Fibroblast of skin of right biceps (primary cell): ENCODE measurements at places on chromosomes 12 and 14.
A peak's percentile ranks its signal among the peaks of the same experiment; 100 is the strongest.

GRCh38 chr14:68947802-68948201, 31.3 kb downstream of the ACTN1 start:
- peak; percentile 68 for DNase-seq

DNA sequence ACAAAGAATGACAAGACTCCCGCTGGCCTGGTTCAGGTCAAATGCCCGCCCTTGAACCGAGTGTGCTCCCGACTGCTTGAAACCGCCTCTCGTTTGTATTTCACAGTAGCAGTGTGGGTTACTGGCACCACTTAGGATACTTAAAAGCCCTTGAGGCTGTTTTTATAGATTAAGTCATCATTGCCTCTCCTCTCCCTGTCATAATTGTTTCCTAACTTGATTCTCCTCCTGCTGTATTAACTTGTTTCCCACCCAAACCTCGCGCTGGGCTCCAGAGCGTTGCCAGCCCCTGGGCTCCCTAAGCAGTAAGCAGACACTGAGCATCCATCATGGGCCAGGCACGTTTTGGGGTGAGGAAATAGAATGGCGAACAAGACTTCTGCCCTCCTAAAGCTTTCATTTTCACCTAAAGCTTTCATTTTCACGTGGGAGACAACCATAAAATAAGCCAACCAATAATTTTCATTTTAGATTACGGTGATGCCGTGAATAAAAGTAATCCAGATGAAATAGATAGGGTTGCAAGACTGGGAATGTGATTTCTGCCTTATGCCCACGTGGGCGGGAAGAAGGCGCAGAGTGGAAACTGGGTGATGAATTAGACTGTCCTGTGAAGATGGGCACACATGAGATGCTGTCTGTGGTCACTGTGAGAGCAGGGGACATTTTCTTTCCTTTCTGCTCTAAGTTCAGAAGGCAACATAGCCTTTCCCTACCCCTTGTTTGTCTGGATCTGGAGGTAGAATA, 97.5 kb downstream of the PPP2R5C start:
- DNase-seq, result no peak

DNA sequence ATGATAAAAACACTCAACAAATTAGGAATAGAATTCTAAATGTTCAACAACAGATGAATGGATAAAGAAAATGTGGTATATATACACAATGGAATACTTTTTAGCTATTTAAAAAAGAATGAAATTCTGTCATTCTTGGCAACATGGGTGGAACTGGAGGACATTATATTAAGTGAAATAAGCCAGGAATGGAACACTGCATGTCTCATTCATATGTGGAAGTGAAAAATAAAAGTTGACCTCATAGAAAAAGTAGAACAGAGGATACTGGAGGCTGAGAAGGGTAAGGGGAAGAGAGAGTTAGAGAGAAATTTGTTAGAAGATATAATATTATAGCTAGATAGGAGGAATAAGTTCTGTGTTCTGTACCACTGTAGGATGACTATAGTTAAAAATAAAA, 35.8 kb upstream of the ZFP36L1 start:
- DNase-seq, result no peak

- peak; percentile 59 for DNase-seq
Measured at GRCh38 chr14:75886636-75887348, 95.0 kb downstream of the TGFB3 start.

GRCh38 chr12:24478254-24478653, 470.6 kb downstream of the BCAT1 start:
- DNase-seq, result no peak

- peak; percentile 33 for DNase-seq
Measured at GRCh38 chr12:57430112-57430930, 522 bp downstream of the R3HDM2 start.

DNA sequence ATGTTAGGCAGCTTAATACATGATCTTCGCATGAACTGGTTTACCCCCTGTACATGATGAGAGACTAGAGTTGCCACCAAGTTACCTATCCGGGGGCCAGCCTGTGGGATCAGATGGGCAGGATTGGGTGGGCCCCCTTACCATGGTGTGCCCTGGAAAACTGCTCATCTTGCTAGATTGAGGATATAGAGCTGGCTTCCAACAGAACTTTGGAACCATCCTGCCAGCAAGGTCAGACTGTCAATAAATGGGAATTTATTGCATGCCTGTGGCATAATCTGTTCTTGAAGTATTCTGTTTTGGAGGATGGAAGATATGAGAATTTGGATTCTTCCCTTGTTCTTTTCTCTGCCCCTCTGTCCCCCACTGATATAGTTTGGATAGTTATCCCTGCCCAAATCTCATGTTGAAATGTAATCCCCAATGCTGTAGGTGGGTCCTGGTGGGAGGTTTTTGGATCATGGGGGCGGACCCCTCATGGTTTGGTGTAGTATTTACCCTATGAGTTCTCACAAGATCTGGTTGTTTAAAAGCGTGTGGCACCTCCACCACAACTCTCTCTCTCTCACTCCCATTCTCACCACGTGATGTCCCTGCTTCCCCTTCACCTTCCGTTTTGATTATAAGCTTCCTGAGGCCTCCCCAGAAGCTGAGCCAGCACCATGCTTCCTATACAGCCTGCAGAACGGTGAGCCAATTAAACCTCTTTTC, 3.7 kb upstream of the TM9SF1 start:
- no peak for DNase-seq

GRCh38 chr12:94916663-94917062, 86.8 kb downstream of the NDUFA12 start:
- DNase-seq, result no peak
